Glutamatergic neuron (in vitro differentiated cells): ENCODE measurements at places on chromosomes 11 and 22. TPM values are rescaled to one million over a fixed set of nuclear protein-coding genes. Genes with fewer than 3 reads are reported as not detected.

DNA sequence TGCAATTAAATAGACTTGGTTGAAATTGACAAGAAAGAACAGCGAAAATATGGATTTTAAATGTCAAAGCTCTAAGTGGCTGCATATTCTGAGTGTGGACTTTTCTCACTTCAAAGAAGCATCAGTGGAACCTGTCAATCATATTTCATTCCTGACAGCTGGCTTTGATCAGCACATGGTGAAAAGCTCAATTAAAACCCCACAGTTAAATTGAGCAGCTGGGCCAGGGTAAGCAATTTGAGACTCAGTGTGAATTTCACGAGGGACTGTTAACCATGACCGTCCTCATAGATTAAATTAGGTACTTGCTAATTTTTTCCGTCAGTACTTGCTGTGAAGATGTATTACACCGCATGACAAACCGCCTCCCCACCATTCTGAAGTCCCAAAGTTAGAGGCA lies 11.0 kb upstream of the OR10D3 start:
- DNase-seq: no peak
- peaks cover 4% of the 10 kb centered on the region for H3K36me3 ChIP-seq
- peaks cover 2% of the 10 kb centered on the region for H3K27me3 ChIP-seq
- peaks cover 27% of the 10 kb centered on the region for H3K4me1 ChIP-seq
- H3K4me3 ChIP-seq: no peak overlapping the region
- H3K27ac ChIP-seq: peak overlapping the region; percentile 13

GRCh38 chr11:107505647-107506225 lies 48.1 kb upstream of the CWF19L2 start:
- H3K36me3 ChIP-seq: peaks cover 12% of the 10 kb centered on the region
- H3K4me3 ChIP-seq: no peak overlapping the region
- DNase-seq: no peak
- H3K27ac ChIP-seq: no peak overlapping the region
- H3K4me1 ChIP-seq: no peaks in the 10 kb centered on the region

DNA sequence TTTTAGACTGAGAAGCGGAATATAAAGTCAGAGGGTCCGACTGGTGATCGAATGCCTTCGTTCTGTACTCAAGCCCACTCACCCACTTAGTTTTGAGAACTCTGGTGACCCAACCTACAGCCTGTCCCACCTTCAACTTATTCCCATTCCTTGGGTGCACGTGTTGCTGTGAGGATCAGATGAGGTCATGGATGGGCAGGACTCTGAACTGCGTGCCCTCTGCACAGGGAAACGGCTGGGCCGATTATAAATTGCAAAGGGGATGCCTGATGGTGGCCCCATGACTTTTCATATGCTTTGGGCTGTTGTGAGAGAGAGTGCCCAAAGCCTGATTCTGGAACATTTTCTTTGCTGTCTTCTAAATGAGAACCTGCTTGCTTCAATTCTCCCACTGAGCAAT lies 16.0 kb upstream of the EHF start:
- H3K27me3 ChIP-seq: no peaks in the 10 kb centered on the region
- no peak overlapping the region for H3K27ac ChIP-seq
- no peak overlapping the region for H3K4me3 ChIP-seq
- peaks cover 4% of the 10 kb centered on the region for H3K36me3 ChIP-seq
- no peaks in the 10 kb centered on the region for H3K4me1 ChIP-seq

DNA sequence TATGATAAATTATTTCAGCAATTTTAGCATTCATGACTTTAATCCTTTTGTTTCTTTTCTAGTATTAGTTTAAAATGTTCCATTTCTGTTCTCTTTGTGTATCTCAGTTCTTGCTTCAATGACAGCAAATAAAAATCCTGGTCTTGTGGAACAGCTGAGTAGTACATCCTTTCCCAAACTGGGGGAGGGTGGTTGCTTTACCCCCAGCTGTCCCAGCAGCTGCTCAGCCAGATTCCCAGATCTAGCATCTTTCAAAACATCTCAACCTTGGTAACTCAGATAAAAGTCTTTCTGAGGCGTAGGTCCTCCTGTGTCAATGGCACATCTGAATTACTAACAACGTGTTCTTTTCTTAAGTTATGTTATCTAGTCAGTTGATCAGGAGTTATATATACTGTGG lies 72.2 kb upstream of the GRK2 start:
- peaks cover 4% of the 10 kb centered on the region for H3K4me1 ChIP-seq
- no peak overlapping the region for H3K27ac ChIP-seq
- no peak for DNase-seq
- no peak overlapping the region for H3K4me3 ChIP-seq
- no peaks in the 10 kb centered on the region for H3K36me3 ChIP-seq
- H3K27me3 ChIP-seq: peaks cover 3% of the 10 kb centered on the region

GRCh38 chr11:61553373-61554171 lies 27.3 kb downstream of the SYT7 start:
- no peaks in the 10 kb centered on the region for H3K36me3 ChIP-seq
- H3K4me3 ChIP-seq: peak overlapping the region; percentile 87
- H3K27ac ChIP-seq: peak overlapping the region; percentile 98

The GLYATL2 gene
- total RNA-seq: 0.83 TPM

The MYRF gene
- total RNA-seq: 0.29 TPM

- H3K4me3 ChIP-seq: no peak overlapping the region
- DNase-seq: no peak
- H3K4me1 ChIP-seq: no peaks in the 10 kb centered on the region
- peaks cover 6% of the 10 kb centered on the region for H3K27me3 ChIP-seq
- H3K36me3 ChIP-seq: no peaks in the 10 kb centered on the region
Measured at GRCh38 chr11:128512474-128512996, 74.8 kb downstream of the ETS1 start.

GRCh38 chr11:31326470-31327148 lies 42.9 kb downstream of the DCDC1 start:
- H3K4me1 ChIP-seq: no peaks in the 10 kb centered on the region
- no peak for DNase-seq
- H3K4me3 ChIP-seq: no peak overlapping the region
- peaks cover under 1% of the 10 kb centered on the region for H3K36me3 ChIP-seq
- no peak overlapping the region for H3K27ac ChIP-seq

- no peaks in the 10 kb centered on the region for H3K36me3 ChIP-seq
- peaks cover 10% of the 10 kb centered on the region for H3K4me1 ChIP-seq
- peaks cover 1% of the 10 kb centered on the region for H3K27me3 ChIP-seq
- DNase-seq: no peak
Measured at GRCh38 chr11:44524751-44525201, 40.7 kb upstream of the CD82 start.

- H3K4me3 ChIP-seq: no peak overlapping the region
- peak; percentile 24 for DNase-seq
- H3K36me3 ChIP-seq: no peaks in the 10 kb centered on the region
- H3K27me3 ChIP-seq: peaks cover 3% of the 10 kb centered on the region
- peak overlapping the region; percentile 29 for H3K27ac ChIP-seq
Measured at GRCh38 chr11:127451861-127452260, 451.3 kb upstream of the KIRREL3 start.

- peaks cover 6% of the 10 kb centered on the region for H3K4me1 ChIP-seq
- H3K27me3 ChIP-seq: peaks cover 2% of the 10 kb centered on the region
- H3K36me3 ChIP-seq: no peaks in the 10 kb centered on the region
- no peak overlapping the region for H3K27ac ChIP-seq
- no peak overlapping the region for H3K4me3 ChIP-seq
- peak; percentile 19 for DNase-seq
Measured at GRCh38 chr11:118984825-118985224, 13.1 kb upstream of the CENATAC start.

GRCh38 chr22:32721328-32722180 lies 80.0 kb upstream of the TIMP3 start:
- no peak overlapping the region for H3K27ac ChIP-seq
- H3K4me3 ChIP-seq: no peak overlapping the region
- no peak for DNase-seq
- H3K27me3 ChIP-seq: peaks cover 7% of the 10 kb centered on the region
- H3K4me1 ChIP-seq: no peaks in the 10 kb centered on the region
- H3K36me3 ChIP-seq: peaks cover 16% of the 10 kb centered on the region

The SLC35C1 gene
- 20.9 TPM for total RNA-seq

DNA sequence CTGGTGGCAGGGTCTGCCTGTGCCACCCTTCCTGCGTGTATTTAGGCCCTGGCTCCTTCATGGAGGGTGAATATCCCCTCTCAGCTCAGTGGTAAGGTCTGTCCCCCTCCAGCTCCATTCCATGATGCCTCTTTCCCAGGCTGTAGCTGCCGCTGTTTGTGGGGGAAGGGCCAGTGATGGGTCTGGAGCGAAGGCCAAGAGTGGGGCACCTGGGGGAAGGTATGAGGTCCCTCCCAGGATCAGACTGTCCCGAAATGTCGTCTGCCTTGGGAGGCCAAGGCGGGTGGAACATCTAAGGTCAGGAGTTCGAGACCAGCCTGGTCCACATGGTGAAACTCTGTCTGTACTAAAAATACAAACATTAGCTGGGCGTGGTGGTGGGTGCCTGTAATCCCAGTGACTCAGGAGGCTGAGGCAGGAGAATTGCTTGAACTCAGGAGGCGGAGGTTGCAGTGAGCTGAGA lies 1.1 kb downstream of the CD151 start:
- DNase-seq: no peak
- H3K36me3 ChIP-seq: no peaks in the 10 kb centered on the region
- peaks cover 6% of the 10 kb centered on the region for H3K4me1 ChIP-seq
- H3K27ac ChIP-seq: peak overlapping the region; percentile 92
- peak overlapping the region; percentile 92 for H3K4me3 ChIP-seq

GRCh38 chr11:21710809-21711208 lies 482.1 kb upstream of the ANO5 start:
- H3K4me3 ChIP-seq: no peak overlapping the region
- no peak overlapping the region for H3K27ac ChIP-seq
- no peaks in the 10 kb centered on the region for H3K36me3 ChIP-seq
- no peak for DNase-seq
- H3K27me3 ChIP-seq: peaks cover 7% of the 10 kb centered on the region

The PCF11 gene
- 46.7 TPM for total RNA-seq

DNA sequence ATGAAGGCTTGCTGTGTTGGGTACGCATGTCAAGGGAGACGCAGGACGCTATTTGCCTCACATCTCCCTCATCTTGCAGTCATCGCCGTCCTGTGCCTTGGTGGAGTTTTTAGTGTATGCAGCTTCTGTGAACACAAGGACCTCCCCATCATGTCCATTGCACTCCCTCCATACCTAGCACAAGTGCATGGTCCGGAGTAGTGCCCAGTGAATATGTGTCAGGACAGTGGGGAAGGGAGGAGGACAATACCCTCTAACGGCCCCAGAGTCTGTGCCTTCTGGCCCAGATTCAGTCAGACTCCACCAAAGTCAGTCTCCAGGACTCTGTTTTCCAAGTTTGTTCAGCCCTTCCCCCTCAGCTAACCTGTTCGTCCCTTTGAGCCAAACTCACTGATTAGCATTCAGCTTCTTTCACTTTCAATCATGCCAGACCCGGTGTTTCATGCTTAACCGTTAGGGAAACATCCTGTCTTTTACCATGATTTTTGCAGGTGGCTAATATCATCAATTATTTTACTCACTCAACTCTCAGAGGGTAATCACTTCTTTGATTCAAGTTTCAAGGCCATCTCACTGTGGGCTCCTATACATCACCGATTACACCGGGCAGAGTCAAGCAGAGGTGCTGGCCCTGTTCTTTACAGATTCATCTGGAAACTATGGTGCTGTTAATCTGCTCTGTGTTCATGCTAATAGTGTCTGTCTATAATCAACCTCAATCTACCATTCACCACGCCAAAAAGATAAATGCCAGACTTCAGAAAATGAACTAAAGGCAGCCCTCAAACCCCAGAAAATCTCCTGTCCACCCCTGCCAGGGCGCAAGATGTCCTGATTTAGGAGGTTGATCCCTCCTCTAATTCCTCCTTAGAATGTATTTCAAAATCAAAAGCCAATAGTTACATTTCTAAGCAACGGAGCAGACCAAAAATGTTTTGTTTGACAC lies 156.5 kb downstream of the RRAS2 start:
- no peak overlapping the region for H3K4me3 ChIP-seq
- no peaks in the 10 kb centered on the region for H3K27me3 ChIP-seq

- DNase-seq: no peak
- no peak overlapping the region for H3K4me3 ChIP-seq
- H3K36me3 ChIP-seq: no peaks in the 10 kb centered on the region
Measured at GRCh38 chr22:46102752-46103151, 47.6 kb upstream of the PPARA start.

The HIC2 gene
- total RNA-seq: 60.7 TPM

The C11orf97 gene
- not detected for total RNA-seq

DNA sequence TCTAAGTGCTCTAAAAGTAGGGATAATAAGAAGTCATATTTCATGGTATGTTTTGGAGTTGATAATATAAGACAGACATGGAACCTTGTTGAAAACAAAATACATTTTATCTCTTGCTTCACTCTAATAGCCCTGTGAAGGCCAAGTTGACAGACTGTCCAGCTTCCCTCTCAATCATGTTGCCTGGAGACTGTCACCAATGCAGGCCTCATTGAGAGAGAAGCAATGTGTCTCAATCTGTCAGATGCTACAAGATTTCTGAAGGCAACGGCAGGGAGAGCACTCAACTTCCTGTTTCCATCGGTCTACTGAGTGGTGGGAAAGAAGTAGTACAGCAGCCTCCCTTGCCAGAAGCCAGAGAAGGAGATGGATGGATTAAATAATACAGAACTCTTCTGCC lies 23.6 kb upstream of the FJX1 start:
- no peak overlapping the region for H3K4me3 ChIP-seq
- H3K27ac ChIP-seq: no peak overlapping the region
- no peaks in the 10 kb centered on the region for H3K36me3 ChIP-seq
- DNase-seq: no peak
- H3K4me1 ChIP-seq: peaks cover 4% of the 10 kb centered on the region
- no peaks in the 10 kb centered on the region for H3K27me3 ChIP-seq

GRCh38 chr11:119148720-119149017 lies 183 bp upstream of the ABCG4 start:
- H3K4me1 ChIP-seq: peaks cover 15% of the 10 kb centered on the region
- no peak for DNase-seq
- H3K36me3 ChIP-seq: peaks cover 6% of the 10 kb centered on the region
- peaks cover 7% of the 10 kb centered on the region for H3K27me3 ChIP-seq

- no peaks in the 10 kb centered on the region for H3K36me3 ChIP-seq
- no peak overlapping the region for H3K4me3 ChIP-seq
- H3K4me1 ChIP-seq: no peaks in the 10 kb centered on the region
Measured at GRCh38 chr11:38553148-38553547, 1955.1 kb upstream of the RAG2 start.

- H3K27ac ChIP-seq: no peak overlapping the region
- peaks cover 5% of the 10 kb centered on the region for H3K4me1 ChIP-seq
- no peak for DNase-seq
Measured at GRCh38 chr11:914204-914603, 3.6 kb upstream of the CHID1 start.

GRCh38 chr11:68532727-68533369 lies 72.3 kb downstream of the PPP6R3 start:
- no peak overlapping the region for H3K4me3 ChIP-seq
- H3K27ac ChIP-seq: no peak overlapping the region
- no peaks in the 10 kb centered on the region for H3K36me3 ChIP-seq
- no peaks in the 10 kb centered on the region for H3K27me3 ChIP-seq
- DNase-seq: no peak

- peaks cover 4% of the 10 kb centered on the region for H3K36me3 ChIP-seq
- H3K4me1 ChIP-seq: peaks cover 7% of the 10 kb centered on the region
- H3K27ac ChIP-seq: no peak overlapping the region
- peaks cover 6% of the 10 kb centered on the region for H3K27me3 ChIP-seq
Measured at GRCh38 chr22:31162015-31162765, 2.2 kb downstream of the RNF185 start.

- H3K4me1 ChIP-seq: no peaks in the 10 kb centered on the region
- H3K27me3 ChIP-seq: peaks cover 2% of the 10 kb centered on the region
- H3K4me3 ChIP-seq: no peak overlapping the region
- H3K27ac ChIP-seq: no peak overlapping the region
- H3K36me3 ChIP-seq: no peaks in the 10 kb centered on the region
- no peak for DNase-seq
Measured at GRCh38 chr11:13110145-13110544, 101.0 kb downstream of the RASSF10 start.

The MYO7A gene
- total RNA-seq: 11.6 TPM

- no peak overlapping the region for H3K4me3 ChIP-seq
- no peaks in the 10 kb centered on the region for H3K4me1 ChIP-seq
- H3K27ac ChIP-seq: no peak overlapping the region
- peaks cover 2% of the 10 kb centered on the region for H3K27me3 ChIP-seq
- DNase-seq: no peak
Measured at GRCh38 chr11:36763187-36763586, 165.2 kb upstream of the RAG2 start.

The GAB4 gene
- 0.15 TPM for total RNA-seq
